ENCODE measurements at places on chromosomes 5 and 9.

DNA sequence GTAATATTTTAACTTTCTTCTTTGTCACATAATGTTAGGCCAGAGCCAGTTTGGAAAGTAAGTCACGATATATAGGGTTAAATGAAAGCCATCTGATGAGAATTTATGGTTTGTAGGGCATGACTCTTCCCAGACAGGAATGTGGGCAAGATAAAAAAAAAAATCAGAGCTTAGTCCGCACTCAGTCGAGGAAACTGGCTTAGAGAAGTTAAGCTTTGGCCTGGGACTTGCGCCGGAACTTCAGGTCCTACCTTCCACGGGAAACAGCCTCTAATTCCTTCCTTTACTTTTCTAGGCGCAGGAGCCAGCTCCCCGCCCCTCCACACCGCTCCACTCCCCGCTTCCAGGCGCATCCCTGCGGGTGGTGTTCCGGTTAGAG, 475 bp downstream of the DDX31 start:
- no peak for DNase-seq

GRCh38 chr5:50813691-50814090, 147.3 kb downstream of the PARP8 start:
- DNase-seq: no peak

GRCh38 chr5:91166059-91166807, 216.9 kb downstream of the ARRDC3 start:
- no peak for DNase-seq

- DNase-seq: no peak
Observed at GRCh38 chr5:128403333-128403732, 134.7 kb downstream of the FBN2 start.

DNA sequence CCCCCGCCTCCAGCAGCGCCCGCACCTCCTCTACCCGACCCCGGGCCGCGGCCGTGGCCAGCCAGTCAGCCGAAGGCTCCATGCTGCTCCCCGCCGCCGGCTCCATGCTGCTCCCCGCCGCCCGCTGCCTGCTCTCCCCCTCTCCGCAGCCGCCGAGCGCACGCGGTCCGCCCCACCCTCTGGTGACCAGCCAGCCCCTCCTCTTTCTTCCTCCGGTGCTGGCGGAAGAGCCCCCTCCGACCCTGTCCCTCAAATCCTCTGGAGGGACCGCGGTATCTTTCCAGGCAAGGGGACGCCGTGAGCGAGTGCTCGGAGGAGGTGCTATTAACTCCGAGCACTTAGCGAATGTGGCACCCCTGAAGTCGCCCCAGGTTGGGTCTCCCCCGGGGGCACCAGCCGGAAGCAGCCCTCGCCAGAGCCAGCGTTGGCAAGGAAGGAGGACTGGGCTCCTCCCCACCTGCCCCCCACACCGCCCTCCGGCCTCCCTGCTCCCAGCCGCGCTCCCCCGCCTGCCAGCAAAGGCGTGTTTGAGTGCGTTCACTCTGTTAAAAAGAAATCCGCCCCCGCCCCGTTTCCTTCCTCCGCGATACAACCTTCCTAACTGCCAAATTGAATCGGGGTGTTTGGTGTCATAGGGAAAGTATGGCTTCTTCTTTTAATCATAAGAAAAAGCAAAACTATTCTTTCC, 19.3 kb downstream of the CDKN2A start:
- DNase-seq: no peak

GRCh38 chr5:25754895-25755294, 1110.1 kb upstream of the CDH10 start:
- peak; percentile 35 for DNase-seq

DNA sequence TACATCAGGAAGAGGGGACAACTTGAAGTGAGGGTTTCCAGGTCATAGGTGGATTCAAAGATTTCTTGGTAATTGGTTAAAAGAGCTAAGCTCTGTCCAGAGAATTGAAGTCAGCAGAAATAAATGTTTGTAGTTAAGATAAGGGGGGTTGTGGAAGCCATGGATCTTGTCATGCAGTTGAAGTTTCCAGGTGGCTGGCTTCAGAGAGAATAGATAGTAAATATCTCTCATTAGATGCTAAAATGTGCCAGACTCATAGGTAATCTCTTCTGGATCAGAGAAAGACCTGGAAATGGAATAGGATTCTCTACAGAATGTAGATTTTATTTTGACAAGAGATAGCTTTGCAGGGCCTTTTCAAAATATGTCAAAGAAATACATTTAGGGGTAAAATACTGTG, 491.7 kb downstream of the PRR16 start:
- DNase-seq: no peak

GRCh38 chr5:135651156-135651555, 72.4 kb upstream of the CXCL14 start:
- no peak for DNase-seq

GRCh38 chr5:137668637-137669036, 67.3 kb downstream of the KLHL3 start:
- DNase-seq: no peak

DNA sequence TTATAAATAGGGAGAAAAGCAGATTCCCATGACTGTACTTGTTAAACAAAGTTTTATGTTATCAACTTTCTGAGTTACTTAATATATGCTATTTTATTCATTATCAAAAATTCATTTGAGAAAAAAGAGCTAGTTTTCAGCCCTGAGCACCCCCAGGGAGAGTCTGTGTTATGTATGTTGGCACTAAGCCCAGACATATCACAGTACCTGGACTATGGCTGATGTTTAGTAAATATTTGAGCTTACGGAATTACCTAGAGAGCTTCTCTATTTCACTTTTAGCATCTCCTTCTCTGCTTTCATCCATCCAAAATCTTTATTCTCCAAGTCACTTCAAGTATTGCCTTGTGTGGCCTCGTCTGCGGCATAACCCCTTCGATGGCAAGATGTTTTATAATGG, 225.9 kb upstream of the PCSK5 start:
- no peak for DNase-seq

GRCh38 chr5:61362796-61363368, 30.8 kb downstream of the ZSWIM6 start:
- no peak for DNase-seq

DNA sequence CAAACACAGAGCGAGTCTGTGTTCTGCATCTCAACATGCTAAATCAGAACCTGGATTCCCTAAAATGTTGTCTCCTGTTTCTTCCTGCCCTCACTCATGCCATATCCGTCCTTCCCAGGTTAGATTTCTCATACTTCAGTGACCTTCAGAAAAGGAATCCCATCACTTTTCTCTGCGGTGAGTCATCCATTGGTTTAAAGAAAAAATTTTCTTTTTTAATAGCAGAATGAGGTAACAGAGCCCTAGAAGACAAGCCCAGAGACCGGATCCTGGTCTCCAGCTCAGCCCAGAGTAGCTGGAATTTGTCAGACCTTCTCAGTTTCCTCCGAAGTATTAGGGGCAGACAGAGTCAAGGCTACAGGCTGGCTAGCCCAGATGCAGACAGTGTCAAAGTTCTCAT, 143.2 kb upstream of the DMRT1 start:
- DNase-seq: no peak

- DNase-seq: no peak
Observed at GRCh38 chr9:98654247-98654646, 54.5 kb downstream of the GABBR2 start.

GRCh38 chr5:2570586-2570985, 180.9 kb downstream of the IRX2 start:
- DNase-seq: no peak

GRCh38 chr5:157944077-157944633, 85.2 kb upstream of the CLINT1 start:
- DNase-seq: no peak

DNA sequence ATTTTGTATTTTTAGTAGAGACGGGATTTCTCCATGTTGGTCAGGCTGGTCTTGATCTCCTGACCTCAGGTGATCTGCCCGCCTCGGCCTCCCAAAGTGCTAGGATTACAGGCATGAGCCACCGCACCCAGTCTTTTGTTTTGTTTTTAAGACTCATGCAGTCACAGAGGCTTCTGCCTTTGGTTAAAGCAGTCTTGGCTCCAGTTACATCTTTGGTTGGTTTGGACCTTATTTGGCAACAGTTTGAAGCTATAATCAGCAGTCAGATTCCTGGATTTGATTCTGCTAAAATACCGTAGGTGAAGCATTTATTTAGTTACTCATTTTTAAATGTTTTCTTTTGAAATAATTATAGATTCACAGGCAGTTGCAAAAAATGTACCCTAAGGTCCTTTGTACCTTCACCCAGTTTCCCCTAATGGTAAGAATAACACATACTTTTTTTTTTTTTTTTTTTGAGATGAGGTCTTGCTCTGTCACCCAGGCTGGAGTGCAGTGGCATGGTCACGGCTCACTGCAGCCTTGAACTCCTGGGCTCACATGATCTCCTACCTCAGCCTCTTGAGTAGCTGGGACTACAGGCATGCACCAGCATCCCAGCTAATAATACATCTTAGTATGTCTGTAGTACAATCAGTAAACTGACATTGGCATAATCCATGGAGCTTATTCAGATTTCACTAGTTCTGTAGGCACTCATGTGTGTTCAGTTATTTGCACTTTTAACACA, 15.7 kb downstream of the USP20 start:
- no peak for DNase-seq

GRCh38 chr5:10151656-10152055, 98.0 kb downstream of the ATPSCKMT start:
- DNase-seq: no peak

GRCh38 chr5:22591461-22591860, 261.7 kb downstream of the CDH12 start:
- no peak for DNase-seq

- DNase-seq: no peak
Observed at GRCh38 chr9:99359336-99359735, 137.3 kb downstream of the SEC61B start.

DNA sequence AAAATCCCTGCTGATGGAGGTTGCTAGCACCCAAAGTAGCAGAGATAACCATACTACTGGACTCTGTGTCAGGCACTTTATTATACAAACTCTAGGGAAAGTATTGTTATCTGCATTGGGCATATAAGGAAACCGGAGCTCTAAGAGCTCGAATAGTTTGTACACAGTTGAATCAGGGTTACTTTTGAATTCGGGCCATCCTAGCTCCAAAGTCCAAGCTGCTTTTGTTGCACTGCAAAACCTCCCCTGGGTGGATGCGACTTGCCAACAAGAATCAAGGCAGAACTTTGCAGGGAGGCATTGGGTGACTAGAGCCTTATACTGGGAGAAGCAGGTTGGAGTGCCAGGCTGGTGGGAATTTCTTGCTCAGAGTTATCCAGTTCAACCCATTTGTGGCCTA, 435.1 kb downstream of the SPATA31D1 start:
- no peak for DNase-seq

- DNase-seq: no peak
Observed at GRCh38 chr5:175104677-175105076, 339.3 kb downstream of the DRD1 start.

DNA sequence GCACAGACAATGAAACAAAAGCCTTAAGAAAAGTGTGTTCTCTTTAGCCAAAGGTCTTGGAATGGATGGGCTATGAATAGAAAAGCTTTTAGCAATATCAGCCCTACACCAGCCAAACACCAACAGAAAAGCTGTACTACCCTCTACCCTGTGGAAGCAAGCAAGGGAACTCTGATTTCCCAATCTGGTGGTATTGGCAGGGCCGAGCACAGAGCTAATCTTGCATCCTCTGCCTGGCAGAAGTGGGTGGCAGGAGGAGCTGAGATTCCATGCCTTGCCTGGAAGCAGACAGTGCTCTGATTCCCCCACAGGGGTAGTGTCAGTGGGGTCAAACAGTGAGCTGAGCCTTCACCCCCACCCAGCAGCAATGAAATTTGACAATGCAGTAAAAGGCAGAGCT, 29.6 kb upstream of the ZNF782 start:
- no peak for DNase-seq

DNA sequence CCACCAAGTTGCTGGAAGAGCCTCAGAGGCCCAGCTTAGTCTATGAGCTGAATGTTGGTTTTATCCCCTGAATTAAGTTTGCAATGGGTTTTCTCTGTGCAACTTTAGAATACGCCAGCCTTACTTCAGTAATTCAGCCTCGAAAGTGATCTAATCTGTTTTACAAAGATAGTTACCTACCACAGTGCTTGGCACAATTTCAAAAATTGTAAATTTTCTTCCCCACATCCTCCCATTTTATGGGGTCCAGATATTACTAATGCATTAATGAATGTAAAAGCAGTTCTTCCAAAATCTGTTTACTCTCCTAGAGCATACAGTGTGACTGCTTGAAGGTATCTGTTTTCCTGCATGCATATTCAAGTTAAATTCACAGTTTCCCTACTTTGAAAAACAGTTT, 172.6 kb downstream of the MAN2A1 start:
- no peak for DNase-seq

- DNase-seq: no peak
Observed at GRCh38 chr9:136563646-136564325, 17.9 kb upstream of the NOTCH1 start.

- DNase-seq: no peak
Observed at GRCh38 chr5:143350751-143351602, 52.5 kb downstream of the NR3C1 start.

GRCh38 chr9:126947529-126947928, 32.9 kb downstream of the RALGPS1 start:
- DNase-seq: peak; percentile 35

DNA sequence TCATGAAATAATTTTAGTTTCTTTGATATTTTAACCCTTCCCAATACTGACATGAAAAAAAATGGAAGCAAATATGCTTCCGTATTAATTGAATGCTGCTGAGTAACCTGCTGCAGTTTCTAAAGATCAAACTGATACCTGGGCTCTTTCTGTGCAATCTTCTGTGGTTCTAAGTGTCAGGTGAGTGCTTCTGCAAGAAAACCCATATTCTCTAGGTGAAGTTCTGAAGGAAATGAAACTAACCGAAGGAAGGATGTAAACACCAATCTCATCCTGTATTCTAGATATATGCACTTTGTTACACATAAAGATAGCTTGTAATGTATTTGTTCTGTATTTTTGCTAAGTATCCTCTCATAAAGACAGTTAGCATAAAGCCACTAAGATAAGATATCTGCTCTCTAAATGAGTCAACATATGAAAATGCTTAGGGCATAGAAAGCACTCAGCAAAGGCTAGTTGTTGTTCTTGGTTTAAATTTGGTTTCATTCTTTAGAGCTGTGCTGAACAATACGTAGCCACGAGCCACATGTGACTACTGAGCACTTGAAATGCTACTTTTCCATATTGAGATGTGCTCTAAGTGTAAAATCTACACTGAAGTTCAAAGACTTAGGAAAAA, 52.0 kb downstream of the ITGA2 start:
- no peak for DNase-seq

GRCh38 chr5:73853091-73853490, 227.1 kb downstream of the ARHGEF28 start:
- no peak for DNase-seq

GRCh38 chr5:10601246-10602030, 37.6 kb downstream of the ANKRD33B start:
- no peak for DNase-seq

DNA sequence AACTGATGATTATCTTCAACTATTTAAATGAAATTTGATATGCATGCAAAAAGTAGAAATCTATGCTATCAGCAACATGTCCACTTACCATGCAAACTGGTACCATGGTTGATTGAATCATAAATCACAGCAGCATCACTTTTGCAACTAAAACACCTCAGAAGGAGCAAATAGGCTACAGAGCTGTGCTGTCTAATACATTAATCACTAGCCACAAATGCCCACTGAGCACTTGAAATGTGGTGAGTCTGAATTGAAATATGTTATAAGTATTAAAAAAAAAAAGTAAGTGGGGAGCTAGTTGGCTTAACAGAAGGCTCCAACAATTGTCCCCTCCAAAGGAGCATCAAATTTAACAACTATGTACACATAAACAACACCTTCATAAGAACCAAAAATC, 112.5 kb downstream of the FAM114A2 start:
- DNase-seq: no peak

- DNase-seq: no peak
Observed at GRCh38 chr5:116566251-116566650, 8.4 kb downstream of the SEMA6A start.
